ENCODE measurements at places on chromosomes 7 and 10. TPM values are rescaled to one million over a fixed set of nuclear protein-coding genes. Genes with fewer than 3 reads are reported as not detected.

GRCh38 chr7:142583446-142583845 is 165.8 kb upstream of the PRSS1 start:
- no peak overlapping the region for H3K4me3 ChIP-seq
- no peak overlapping the region for H3K27ac ChIP-seq
- H3K4me1 ChIP-seq, result peaks cover 4% of the 10 kb centered on the region
- DNase-seq, result no peak
- H3K36me3 ChIP-seq, result no peaks in the 10 kb centered on the region
- H3K27me3 ChIP-seq, result no peaks in the 10 kb centered on the region

The NKX1-2 gene
- not detected for total RNA-seq

The NPSR1 gene
- total RNA-seq, result not detected

The SSC4D gene
- not detected for total RNA-seq
